ENCODE measurements at places on chromosomes 7 and 10. TPM values are rescaled to one million over a fixed set of nuclear protein-coding genes. Genes with fewer than 3 reads are reported as not detected.
A peak's percentile ranks its signal among the peaks of the same experiment; 100 is the strongest.

DNA sequence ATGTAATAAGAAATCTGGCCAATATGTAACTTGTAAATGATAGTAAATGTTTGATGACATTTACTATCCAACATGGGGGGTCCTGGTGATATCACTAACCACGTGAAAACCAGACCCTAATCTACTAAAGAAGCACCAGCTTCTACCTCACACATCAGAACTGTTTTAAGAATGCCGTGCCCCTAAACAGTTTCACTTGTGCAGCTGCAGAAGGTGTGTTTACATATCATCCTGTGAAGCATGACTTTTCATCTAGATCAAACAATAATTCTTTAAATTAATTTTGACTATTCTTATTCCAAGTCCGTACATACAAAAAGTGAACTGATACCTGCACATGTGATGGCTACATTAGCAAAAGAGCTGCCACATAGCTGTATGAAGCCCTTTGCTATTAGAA lies 61.0 kb downstream of the STEAP1B start:
- DNase-seq = no peak

FKBP14 gene
- total RNA-seq = 49.8 TPM

TSPAN15 gene
- total RNA-seq = 0.52 TPM

GRCh38 chr7:143399151-143399550 lies 9.5 kb downstream of the EPHA1 start:
- no peak for DNase-seq

DNA sequence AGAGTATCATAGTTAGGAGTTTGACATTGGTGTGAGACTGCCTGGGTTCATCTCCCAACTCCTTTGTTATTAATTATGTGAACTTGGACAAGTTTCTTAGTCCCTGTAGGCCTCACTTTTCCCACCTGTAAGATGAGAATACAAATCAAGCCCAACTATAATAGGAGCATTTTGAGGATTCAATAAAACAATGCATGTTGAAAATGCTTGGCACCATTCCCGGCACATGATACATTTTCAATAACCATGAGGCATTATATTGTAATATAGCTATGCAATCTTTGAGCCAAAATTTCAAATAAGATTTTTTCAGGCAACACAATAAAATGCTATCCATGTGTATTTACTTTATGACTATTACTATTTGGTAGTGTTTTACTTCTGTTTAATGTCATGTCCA lies 229.0 kb upstream of the SP4 start:
- peak; percentile 47 for DNase-seq

PRLHR gene
- total RNA-seq = not detected

BHLHA15 gene
- 6.0 TPM for total RNA-seq

GRCh38 chr7:55538538-55538937 lies 33.8 kb downstream of the VOPP1 start:
- peak; percentile 81 for DNase-seq

- peak; percentile 53 for DNase-seq
Observed at GRCh38 chr7:85750454-85750949, 563.6 kb upstream of the SEMA3D start.

DNA sequence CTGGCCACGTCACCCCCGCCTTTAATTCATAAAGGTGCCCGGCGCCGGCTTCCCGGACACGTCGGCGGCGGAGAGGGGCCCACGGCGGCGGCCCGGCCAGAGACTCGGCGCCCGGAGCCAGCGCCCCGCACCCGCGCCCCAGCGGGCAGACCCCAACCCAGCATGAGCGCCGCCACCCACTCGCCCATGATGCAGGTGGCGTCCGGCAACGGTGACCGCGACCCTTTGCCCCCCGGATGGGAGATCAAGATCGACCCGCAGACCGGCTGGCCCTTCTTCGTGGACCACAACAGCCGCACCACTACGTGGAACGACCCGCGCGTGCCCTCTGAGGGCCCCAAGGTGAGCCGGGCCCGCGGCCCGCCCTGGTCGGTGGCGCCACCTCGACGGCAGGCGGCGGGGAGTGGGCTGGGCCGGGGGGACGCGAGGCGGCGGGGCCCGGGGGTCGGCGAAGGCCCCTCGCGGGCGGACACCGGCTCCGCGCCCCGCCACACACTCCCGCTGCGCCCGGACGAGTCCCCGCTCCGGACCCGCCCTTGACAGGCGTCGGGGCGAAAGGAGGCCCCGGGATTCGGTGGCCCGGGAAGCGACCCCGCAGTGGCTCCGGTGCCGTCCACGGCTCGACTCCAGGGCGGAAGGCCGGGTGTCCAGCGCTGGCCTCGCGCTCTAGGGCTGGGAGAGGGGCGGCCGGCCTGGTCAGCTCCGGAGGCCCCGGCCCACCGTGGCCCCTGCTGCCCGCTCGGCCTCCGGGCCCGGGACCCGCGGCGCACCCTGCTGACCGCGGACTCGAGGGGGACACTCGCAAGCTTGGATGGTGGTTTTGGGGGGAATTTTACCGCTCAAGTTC lies 557 bp downstream of the BAG3 start:
- DNase-seq = no peak

GRCh38 chr7:14021069-14021468 lies 31.6 kb upstream of the ETV1 start:
- peak; percentile 30 for DNase-seq

NFE2L3 gene
- 2.2 TPM for total RNA-seq

GRCh38 chr7:128679920-128680319 lies 7.8 kb downstream of the GARIN1A start:
- DNase-seq = no peak

DNA sequence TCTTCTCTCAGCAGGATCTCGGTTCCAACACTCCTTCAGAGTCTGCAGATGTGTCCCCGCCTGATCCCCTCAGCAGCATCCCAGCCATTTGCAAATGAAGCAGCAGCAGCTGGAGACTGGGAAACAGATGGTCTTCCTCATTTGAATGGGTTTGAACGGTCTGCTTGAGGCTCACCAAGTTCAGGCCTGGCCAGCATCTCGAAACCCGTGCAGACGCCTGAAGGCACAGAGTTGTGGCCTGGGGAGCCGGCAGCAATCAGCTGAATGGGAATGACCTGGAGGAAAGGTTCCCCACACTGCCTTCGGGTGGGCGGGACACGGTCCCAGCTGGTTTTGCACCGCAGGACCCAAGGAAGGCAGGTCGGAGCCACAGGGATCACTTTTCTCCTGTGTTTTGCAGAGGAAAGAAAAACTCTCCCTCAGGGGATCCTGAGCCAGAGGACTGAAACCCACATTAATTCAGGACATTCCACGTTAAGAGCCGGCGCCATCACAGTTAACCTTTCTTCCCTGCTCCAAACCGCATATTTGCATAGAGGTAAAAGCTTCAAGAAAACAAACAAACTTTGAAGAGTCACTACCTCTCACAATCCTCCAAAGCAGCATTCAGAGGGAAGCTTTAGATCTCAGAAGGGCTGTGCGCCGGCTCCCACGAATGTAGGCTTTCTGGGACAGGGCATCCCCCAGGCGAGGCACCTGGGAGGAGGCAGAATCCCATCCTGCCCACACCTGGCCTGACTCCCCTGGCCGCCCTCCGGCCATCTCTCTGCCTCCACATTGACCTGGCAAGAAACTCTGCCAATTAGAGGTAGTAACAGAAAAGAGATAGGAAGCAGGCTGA lies 17.7 kb downstream of the FGFR2 start:
- no peak for DNase-seq

DNA sequence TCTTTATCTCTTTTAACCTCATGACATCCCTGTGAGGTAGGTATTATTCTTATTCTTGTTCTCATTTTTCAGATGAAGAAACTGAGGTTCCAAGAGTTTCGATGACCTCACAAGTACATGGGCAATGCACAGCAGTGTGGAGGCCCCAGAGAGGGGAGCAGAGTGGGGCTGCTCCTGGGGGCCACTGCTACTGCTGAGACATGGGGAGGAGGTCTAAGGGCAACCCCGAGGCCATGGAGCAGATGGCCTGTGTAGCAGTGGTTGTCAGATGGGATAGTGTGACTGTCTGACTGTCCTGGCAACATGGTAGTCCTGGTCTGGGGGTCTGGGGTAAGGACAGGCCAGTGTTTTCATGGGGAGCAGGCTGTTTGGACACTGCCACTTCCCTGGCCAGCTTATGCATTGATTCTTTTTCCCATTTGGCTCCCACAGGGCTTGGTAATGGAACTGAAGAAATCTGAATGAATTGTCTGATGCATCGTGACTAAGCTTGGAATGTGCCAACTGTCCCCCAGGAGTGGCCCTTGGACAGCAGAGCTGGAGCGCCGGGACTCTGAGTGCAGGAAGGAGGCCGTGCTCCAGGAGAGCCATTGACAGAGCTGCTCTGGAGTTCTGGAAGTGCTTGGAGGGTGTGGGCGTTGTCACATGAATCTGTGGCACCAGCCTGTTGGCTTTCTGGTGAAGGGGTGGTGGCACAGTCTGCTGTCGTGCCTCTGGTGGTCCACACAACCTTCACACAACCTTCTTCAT lies 40.9 kb downstream of the ADRA2A start:
- no peak for DNase-seq

DNA sequence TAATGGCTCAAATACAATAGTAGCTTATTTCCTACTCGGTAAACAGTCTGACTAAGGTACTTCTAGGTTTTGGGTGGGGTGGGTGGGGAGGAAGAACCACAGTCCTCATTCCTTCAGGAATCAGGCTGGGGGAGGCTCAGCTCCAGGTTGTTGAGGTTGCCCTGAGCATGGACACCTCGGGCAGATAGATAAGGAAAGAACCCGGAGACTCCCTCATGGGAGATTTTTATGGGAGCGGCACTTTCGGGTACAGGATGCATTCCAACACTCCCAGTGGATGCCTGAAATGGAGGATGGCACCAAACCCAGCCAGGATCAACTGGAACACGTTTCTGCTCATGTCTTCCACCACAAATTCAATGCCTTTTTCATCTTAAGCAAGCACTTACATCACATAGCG lies 5.5 kb upstream of the GSDME start:
- no peak for DNase-seq

AZGP1 gene
- total RNA-seq = 0.58 TPM

SYPL1 gene
- total RNA-seq = 77.6 TPM

OR6V1 gene
- not detected for total RNA-seq

GRCh38 chr7:20183086-20183485 lies 34.1 kb downstream of the MACC1 start:
- DNase-seq = no peak

GRCh38 chr10:54866666-54867065 lies 65.6 kb upstream of the PCDH15 start:
- no peak for DNase-seq

GRCh38 chr10:14137391-14137790 lies 193.3 kb downstream of the FRMD4A start:
- no peak for DNase-seq

DNA sequence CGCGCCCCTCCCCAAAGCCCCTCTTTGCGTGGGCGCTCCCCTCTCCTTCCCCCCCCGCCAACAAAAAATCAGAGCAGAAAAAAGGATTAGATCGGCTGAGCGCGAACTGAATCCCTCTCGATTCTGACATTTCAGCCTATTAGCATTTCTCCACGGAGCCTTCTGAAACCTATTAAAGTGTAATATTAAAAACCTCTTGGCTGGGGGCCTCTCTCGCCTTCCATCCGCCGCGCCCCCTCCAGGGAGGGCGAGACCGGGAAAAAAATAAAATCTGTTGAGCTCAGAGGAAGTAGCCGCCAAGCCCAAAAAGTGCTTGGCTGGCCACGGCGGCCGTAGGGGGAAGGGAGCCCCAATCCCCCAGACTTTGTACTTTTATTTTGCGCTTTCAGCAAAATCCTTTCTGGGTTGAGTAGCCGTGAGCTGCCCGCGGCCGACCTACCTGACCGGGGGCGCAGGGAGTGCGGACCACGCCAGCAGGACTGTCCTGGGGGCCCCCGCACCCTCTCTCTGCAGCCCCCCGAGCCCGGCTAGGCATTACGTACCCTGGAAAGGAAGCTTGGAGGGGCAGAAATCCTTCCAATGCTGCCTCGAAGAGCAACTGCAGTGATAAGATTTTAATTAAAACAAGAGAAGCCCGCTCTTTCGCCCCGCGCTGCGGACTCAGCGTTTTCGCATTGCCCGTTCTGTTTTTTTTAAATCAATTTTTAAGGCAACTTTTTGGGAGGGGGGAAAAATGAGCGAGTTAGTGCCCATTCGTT lies 1.3 kb upstream of the TNRC18 start:
- peak; percentile 58 for DNase-seq

DNA sequence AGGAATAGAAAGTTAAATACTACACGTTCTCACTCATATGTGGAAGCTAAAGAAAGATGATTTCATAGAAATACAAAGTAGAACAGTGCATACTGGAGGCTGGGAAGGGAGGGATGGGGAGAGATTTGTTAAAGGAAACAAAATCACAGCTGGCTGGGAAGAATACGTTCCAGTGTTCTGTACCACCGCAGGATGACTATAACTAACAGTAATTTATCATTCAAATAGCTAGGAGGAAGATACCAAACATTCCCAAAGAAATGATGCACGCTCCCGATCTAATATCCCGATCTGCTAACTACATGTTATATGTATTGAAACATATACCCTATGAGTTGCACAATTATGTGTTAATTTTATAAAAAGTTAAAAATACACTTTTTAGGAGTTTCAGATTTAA lies 162.3 kb downstream of the ZMYND11 start:
- no peak for DNase-seq

DNA sequence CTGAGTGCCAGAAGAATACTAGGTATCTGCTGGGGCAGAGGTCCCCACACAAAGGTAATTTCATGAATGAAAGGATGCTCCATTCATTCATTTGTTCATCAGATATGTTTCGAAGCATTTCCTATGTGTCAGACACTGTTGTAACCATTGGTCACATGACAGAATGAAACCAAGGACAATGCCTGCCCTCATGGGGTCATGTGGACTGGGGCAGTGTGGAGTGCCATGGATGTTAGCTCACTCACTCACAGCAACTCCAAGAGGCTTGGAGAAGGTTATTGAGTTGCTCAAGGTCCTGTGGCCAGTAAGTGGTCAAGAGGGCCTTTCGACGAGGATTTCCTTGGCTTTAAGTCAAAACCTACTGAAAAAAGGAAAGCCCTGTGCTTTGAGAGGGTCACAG lies 223.5 kb downstream of the ARHGAP12 start:
- no peak for DNase-seq

DNA sequence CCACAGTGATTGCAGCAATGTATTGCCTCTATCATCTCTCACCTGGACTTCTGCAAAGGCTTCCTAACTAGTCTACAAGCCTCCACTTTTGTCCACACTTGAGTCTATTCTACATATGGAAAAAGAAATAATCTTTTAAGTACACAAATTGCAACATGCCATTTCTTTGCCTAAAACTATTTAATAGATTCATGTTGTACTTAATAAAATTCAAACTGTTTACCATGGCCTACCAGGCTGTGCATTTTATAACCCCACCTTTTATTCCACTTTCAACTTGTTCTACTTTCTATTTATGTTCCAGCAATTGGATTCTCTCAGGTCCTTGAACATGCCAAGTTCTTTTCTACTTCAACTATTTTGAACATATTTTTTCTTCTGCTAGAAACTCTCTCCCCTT lies 128.7 kb downstream of the GPR85 start:
- DNase-seq = no peak

UBN2 gene
- 25.3 TPM for total RNA-seq

Data from MCF 10A (cell line).